H4 (cell line): ENCODE measurements at places on chromosomes 5 and 9. TPM values are rescaled to one million over a fixed set of nuclear protein-coding genes. Genes with fewer than 3 reads are reported as not detected.

- no peak for DNase-seq
These were observed 111.8 kb downstream of the UNC13B start for GRCh38 chr9:35273591-35273990.

The NUDT12 gene
- 9.9 and 15.9 TPM in 2 replicates for total RNA-seq

- no peak for DNase-seq
These were observed 1.5 kb downstream of the CLTA start for GRCh38 chr9:36192196-36192595.

DNA sequence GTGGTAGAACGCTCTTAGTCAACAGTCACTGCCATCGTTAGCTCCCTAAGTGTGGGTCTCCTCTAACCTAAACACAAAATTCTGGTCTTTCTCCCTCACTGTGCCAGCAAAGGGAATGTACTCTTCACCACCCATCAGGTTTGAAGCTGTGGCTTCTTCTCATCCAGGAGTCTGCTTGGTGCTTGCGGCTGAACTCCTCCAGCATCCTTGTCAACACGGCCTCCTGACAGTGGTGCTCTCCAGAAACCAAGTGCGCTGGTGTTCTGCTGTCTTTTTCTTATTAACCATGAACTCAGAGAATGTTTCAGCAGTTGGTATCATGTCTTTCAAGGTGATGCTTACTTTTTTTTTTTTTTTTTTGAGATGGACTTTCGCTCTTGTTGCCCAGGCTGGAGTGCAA is 23.9 kb upstream of the LPCAT1 start:
- no peak for DNase-seq

DNA sequence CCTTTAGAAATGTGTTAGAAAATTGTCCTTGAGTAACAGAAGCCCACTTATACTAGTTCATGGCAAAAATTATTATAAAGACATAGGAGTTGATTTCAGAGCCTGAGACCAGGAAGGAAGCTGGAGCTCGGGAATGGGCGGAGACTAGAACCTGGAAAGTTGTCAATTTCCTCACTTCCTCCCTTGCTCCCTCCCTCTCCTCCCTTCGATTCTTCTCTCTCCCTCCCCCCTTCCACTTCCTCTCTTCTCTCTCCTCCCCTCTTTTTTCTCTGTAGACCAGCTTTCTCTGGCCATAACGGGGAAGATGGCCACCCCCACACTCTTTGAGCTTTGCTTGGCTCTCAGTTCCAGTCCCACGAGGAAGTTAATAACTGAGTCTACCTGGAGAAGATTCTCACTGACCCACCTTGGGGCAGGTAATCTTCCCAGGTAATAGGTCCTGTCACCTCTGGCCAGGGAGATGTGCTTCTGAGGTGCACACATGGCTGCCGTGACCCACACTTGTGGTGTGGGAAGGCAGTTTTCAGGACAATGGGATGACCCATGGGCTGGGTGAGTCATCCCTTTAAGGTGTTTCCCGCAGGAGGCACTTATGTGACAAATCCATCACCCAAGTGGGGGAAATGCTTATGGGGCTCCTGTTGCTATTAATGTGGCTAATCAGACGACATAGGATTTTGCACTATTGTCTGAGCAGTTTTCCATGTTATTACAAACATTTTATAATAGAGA is 78.7 kb downstream of the HSPA4 start:
- DNase-seq: peak; percentile 69

- DNase-seq: no peak
These were observed 79.3 kb downstream of the PPP2R2B start for GRCh38 chr5:146799231-146799630.

The NR2F1 gene
- 6.5 and 10.3 TPM in 2 replicates for total RNA-seq

The SPATA9 gene
- total RNA-seq: 0.45 TPM in 1 of 2 replicates, not detected in the other

DNA sequence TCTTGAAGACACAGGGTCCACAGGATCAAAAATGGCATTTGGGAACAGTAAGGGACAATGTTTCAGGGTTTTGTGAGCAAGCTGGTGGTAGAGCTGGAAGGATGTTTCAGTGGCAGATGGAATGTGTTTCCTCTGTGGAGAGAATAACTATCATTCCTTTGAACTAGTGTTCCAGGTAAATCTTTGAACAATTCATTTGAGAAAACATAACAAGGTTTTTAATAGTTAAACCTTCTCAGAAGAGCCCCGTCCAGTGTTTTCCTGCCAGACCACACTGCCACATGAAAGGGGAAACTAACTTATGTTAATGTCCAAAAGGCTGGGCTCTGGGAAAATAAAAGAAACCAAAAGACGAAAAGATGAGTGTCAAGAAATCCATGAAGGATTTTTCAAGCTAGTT is 207.0 kb upstream of the ZNF462 start:
- no peak for DNase-seq

- DNase-seq: no peak
These were observed 37.7 kb downstream of the C5orf15 start for GRCh38 chr5:133930813-133931090.

GRCh38 chr5:14428302-14429081 is 153.1 kb upstream of the OTULINL start:
- no peak for DNase-seq

The DOLK gene
- 23.3 and 28.3 TPM in 2 replicates for total RNA-seq

The PCDHGA3 gene
- total RNA-seq: 10.3 and 11.5 TPM in 2 replicates

- DNase-seq: peak; percentile 98
These were observed 147.1 kb downstream of the ZNF608 start for GRCh38 chr5:124599028-124599973.

- DNase-seq: no peak
These were observed 86.8 kb upstream of the OSMR start for GRCh38 chr5:38758774-38759600.

- no peak for DNase-seq
These were observed 9.1 kb downstream of the BRD3 start for GRCh38 chr9:134058716-134059115.

The PFN3 gene
- not detected in 2 replicates for total RNA-seq

- DNase-seq: peak; percentile 73
These were observed 90.3 kb upstream of the ERCC6L2 start for GRCh38 chr9:95785209-95785608.

- no peak for DNase-seq
These were observed 94.7 kb upstream of the OSMR start for GRCh38 chr5:38751103-38751502.

The HK3 gene
- total RNA-seq: 1.6 TPM in 1 of 2 replicates, not detected in the other

The TAS2R1 gene
- total RNA-seq: not detected in 2 replicates

DNA sequence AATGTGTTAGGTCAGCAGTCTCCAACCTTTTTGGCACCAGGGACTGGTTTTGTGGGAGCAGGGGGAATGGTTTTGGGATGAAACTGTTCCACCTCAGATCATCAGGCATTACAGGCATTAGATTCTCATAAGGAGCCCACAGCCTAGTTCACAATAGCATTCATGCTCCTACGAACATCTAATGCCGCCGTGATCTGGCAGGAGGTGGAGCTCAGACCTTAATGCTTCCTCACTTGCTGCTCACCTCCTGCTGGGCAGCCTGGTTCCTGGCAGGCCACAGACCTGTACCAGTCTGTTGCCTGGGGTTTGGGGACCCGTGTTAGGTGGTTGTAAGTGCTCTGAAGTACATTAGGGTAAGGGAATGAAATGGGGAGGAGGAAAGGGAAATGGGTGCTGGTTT is 9.7 kb upstream of the CTNNA1 start:
- DNase-seq: no peak

The ADAMTS2 gene
- 0.21 and 1.2 TPM in 2 replicates for total RNA-seq

DNA sequence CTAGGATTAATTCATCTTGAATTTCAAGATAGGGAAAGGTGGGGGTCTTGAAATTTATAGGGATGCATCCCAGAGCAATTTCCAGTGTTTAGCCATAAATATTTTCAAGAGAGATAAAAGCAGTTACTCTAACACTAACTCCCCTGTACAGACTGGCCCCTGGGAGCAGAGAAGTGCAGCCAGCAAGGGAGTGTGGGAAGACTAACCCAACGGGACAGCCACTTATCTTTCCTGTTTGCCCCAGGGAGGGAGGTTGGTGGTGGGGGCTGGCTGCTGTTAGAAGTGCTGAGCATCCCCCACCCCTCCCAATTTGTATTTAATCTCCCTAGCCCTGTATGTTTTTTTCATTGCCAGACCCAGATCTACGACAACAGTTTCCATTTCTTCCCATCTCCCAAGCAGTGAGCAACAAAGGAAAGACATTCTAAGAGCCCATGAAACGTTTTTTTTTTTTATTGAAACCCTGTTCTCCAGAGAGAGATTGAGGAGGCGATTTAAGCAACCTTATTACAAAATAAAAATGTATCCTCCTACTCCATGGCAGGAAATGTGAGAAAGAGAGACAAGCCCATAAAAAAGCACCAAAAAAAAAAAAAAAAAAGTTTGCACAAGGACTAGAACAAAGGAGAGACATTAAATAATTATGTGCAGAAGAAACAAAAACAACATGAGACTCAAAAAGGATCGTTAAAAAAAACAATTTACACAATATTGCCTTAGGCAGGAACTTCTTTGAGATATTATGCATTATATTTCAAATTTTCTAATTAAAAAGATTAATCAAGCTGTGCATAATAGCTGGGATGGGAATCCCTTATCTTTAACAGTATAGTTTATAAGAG is 343.4 kb downstream of the ARHGEF28 start:
- no peak for DNase-seq

The IL33 gene
- not detected in 2 replicates for total RNA-seq

DNA sequence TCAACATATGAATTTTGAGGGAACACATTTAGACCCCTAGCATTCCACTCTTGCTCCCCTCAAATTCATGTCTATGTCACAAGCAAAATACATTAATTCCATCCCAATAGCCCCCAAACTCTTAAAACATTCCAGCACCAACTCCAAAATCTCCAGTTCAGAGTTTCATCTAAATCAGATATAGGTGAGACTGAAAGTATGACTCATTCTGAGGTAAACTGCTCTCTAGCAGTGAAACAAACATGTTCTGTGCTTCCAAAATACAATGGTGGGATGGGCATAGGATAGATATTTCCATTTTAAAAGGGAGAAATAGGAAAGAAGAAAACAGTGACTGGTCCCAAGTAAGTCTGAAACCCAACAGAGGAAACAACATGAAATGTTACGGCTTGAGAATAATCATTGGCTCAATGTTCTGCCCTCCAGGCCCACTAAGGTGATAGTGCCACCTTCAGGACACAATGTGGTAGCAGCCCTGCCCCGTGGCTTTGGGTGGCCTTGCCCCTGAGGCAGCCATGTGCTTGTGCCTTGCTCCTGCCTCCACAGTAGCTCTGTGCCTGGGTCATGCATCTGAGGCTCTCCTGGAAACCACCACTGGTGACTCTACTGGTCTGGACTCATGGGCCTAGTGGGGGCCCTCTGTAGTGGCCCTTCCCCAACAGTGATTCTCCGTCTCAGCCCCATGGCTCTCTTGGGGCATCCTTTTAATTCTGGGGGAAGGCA is 36.4 kb upstream of the IPPK start:
- DNase-seq: peak; percentile 35

DNA sequence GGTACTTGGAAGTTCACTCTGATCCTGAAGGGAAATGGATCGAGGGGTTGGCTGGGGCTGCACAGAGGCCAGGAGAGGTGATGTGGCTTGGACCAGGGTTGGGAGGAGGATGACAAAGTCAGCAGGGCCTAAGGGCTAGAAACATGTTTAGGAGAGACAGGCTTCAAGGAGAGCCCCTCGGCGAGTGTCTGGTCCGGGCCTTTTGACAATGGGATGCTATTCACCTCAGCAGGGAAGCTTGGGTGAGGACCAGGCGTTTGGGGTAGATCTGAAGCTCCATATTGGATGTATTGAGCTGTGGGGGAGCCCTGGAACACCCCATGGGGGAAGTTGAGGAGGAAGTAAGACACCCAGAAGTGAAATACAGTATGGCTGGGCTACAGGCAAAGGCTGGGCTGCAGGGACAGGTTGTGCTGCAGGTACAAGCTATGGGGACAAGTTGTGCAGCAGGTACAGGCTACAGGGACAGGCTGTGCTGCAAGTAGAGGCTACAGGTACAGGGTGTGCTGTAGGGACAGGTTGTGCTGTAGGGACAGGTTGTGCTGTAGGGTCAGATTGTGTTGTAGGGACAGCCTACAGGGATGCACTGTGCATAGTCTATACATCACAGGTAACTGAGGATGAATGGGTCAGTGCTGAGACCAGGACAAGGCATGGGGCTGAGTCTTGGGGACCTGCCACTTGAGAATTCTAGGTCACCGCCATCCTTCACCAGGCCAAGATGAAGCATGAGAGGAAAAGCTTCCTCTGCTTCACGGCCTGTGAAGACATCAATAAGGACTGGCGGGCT is 22.7 kb upstream of the FIBCD1 start:
- no peak for DNase-seq

DNA sequence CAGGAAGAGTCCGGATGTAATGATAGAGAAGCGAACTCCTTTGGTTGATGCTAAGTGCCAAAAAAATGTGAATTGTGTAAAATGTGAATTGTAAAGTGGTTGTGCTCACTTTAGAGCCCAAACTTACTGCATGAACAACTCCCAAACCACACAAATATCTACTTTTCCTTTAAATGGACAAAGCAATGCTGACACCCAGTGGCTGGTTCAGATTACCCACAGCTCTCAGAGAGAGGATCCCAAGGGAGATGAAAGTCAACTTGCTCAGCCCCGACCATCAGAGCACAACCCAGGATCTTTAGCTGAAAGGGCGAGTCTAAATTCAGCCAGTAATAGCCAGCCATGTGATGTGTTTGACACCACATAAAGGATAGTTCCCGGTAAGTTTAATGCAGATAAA is 133.7 kb downstream of the NMUR2 start:
- no peak for DNase-seq

DNA sequence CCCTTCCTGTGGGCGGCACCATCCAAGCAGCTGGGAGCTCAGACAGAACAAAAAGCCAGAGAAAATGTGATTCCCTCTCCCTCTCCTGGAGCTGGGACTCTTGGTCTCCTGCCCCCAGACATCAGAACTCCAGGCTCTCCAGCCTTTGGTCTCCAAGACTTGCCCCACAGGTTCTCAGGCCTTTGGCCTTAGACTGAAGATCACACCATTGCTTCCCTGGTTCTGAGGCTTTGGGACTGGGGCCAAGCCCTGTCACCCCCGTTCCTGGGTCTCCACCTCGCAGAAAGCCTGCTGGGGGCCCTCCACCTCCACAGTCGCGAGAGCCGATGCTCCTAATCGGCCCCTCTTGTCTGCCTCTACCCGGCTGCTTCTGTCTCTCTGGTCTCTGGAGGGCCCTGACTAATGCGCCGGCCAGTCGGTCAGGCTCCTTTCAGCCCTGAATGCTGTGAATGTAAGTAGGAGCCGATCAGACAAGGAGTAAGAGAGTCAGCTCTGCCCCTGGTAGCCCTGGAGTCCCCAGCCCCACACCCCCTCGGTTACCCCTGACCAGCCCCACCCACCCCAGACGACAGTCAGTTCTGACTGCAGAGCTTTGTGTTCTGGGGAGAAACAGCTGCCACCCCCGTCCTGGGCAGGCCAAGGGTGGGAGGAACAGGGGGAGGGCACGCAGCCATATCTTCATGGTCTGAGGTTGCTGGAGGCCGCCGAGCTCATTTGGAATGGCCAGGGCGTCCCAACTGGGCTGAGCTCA is 57.5 kb downstream of the VAV2 start:
- no peak for DNase-seq

DNA sequence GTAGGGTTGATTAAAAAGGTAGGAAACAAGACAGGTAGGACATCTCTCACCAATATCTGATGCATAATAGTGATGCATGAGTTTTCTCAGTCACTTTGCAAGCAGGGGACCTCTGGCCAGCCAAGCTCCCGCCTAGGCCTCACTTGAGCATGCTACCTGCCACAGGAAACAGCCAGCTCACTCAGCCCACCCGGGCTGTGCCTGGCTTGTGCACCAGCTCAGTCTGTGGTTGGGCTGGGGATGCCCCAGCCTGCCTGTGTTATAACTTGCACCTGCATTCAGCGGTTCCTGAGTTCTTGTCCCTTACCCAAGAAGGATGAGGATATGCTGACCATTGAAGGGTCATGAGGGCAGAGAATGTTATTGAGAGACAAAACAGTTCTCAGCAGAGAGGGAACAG is 172.8 kb upstream of the PLCXD3 start:
- DNase-seq: no peak

- DNase-seq: no peak
These were observed 12.4 kb downstream of the SLC36A1 start for GRCh38 chr5:151459680-151460324.
